ENCODE measurements at places on chromosomes 2 and 18.

DNA sequence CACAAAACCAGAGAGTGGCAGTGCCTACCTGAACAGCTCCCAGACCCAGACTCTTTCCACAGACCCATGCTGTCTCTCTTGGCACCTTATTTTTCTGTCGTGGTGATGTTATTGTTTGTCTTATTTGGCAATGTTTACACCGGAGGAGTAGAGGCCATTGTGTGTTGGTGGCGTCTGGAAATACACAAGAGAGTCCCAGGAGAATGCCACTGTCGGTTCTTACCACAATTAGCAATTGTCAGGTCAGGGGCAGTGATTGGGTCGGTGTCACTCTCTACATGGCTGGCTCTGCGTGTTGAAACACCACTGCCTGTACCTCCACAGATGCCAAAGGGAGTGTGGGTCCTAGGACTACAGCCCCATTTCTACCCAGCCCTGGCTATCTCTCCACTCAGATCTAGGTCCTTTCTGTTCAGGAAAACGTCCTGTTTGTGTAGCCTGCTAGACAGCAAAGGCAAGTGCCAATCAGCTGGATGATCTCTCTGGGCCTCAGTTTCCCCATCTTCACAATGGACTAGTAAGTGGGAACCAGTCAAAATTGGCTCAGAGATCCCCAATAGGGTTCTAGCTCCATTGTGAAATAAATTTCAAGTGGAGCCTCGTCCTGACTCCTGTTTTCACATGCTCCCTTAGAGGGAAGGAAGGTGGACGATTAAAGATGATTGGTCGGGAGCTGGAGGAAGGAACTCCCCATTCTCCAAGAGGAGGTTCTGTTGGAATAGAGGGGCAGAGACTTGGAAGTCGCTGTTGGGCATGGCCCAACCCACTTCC, 17.0 kb downstream of the EPAS1 start:
- no peak for DNase-seq

GRCh38 chr2:144181001-144181400, 338.9 kb downstream of the ZEB2 start:
- DNase-seq: no peak

DNA sequence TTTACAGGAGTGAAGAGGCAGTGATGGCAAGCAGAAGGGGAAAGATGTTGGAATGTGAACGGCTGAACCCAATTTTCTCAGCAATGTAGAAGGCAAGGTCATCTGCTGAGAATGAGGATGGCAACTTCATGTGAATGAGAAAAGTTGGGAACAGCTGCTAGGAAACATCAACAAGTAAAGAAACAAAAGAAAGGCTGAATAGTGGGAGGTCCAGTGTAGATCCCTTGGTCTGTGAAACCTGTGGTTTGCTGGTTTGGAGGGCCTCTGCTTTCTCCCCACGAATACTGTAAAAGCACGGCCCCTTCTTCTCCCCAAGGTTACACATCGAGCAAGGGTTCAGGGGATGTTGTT, 27.4 kb downstream of the MARCHF4 start:
- no peak for DNase-seq

- no peak for DNase-seq
Measured at GRCh38 chr2:224378701-224379097, 23.2 kb downstream of the FAM124B start.

DNA sequence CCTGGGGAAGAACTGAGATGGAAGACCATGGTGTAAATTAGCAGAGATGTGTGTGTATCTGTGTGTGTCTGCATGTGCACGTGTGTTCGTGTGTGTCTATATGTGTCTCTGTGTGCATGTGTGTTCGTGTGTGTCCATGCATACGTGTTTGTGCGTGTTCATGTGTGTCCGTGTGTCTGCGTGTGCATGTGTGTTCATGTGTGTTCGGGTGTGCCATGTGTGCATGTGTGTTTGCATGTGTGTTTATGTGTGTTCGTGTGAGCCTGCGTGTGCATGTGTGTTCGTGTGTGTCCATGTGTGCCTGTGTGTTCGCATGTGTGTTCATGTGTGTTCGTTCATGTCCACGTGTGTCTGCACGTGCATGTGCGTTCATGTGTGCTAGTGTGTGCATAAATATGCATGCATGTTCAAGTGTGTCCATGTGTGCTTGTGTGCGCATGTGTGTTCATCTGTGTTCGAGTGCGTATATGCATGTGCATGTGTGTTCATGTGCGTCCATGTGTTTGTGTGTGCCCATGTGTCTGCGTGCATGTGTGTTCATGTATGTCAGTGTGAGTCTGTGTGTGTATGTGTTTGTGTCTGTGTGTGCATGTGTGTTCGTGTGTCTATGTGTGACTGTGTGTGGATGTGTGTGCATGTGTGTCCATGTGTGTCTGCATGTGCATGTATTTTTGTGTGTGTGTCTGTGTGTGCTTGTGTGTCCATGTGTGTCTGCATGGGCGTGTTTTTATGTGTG, 3.1 kb downstream of the NEU2 start:
- DNase-seq: no peak

DNA sequence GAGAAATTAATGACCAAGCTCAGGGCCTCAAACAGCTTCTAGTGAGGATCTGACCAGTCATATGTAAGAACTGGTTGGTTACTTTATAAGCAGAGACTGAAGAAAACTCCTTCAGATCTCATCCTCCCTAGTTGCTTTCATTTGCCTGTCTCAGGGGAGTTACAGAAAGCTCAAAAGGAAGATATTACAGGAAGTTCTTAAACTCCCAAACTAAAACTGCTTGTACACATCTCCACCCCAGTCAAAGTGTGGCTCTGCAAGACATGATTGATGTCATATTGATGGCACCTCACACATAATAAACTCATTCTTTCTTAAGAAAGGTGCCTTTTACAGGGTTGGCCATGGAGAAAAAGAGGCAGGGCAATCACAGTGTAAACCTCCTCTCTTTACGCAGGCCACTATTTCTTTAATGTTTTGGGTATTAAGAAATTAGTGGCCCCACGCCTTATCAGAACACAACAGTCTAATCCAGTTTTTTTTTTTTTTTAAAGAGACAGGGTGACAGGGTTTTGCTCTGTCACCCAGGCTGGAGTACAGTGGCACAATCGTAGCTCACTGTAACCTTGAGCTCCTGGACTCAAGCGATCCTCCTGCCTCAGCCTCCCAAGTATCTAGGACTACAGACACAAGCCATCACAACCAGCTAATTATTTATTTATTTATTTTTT, 62.6 kb upstream of the STK17B start:
- DNase-seq: peak; percentile 95
